ENCODE measurements at places on chromosomes 6 and 20.

- no peak for DNase-seq
Measured at GRCh38 chr20:56730003-56730402, 100.9 kb downstream of the TFAP2C start.

DNA sequence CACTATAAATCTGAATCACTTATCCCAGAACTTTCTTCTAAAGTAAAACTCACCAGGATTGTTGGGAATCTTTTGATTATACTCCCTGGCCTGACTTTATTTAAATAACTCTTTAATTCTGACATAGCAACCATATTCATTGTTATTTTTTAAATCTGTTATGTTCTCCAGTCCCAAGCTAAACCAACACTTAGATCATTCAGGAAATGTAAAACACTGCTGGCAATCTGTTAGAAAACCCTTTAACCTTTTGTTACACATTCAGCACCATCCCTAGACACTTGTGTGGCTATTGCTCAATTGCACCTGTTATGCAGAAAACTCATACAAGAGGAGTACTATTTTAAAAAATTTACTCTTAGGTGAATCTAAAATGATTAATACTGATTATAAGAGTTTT lies 101.8 kb upstream of the NHSL1 start:
- DNase-seq, result no peak

- no peak for DNase-seq
Measured at GRCh38 chr6:156533872-156534524, 243.2 kb upstream of the ARID1B start.

- DNase-seq, result no peak
Measured at GRCh38 chr6:155039618-155040017, 44.5 kb downstream of the TIAM2 start.

DNA sequence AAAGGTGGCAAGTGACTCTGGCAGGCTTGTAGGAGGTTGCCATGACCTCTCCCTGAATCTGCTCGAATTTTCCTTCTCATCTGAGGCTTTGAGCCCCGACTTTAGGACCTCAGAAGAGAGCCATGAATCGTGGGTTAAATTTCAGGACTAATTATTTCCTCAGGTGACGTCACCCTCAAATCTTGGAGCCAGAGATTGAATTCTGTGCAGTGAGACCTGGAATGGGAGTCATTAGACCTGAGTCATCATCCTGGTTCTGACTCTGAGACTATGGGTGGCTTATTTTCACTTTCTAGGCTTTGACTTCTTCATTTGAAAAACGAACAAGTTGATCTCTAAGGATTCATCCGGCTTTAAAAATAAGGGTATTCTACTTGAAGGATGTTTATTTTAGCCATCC lies 48.5 kb upstream of the PDYN start:
- no peak for DNase-seq

GRCh38 chr6:15368186-15368585 lies 122.3 kb downstream of the JARID2 start:
- DNase-seq, result no peak

DNA sequence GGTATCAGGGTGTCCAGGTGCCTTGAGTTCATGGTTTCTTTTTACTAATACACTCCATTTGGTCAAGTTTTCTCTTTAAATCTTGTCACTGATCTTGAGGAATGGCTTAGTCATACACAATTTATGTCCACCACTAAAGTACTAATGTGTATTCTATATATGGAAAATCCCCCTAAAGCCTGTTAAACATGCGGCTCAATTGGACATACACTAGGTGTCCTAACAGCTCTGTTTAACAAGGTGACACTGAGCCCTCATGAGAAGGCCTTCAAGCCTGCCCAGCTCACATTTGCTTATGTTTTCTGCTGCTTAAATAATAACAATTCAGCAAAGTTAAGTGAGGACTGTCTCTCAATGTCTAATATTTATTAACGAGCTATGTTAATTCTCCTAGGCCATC lies 31.5 kb downstream of the PDE7B start:
- DNase-seq, result no peak

GRCh38 chr6:98832284-98833056 lies 1.9 kb upstream of the POU3F2 start:
- DNase-seq, result no peak

- DNase-seq, result no peak
Measured at GRCh38 chr6:156398371-156398770, 378.8 kb upstream of the ARID1B start.

- no peak for DNase-seq
Measured at GRCh38 chr20:49573900-49574416, 6.0 kb upstream of the PTGIS start.

- DNase-seq, result no peak
Measured at GRCh38 chr6:2973676-2974075, 2.3 kb upstream of the SERPINB6 start.

DNA sequence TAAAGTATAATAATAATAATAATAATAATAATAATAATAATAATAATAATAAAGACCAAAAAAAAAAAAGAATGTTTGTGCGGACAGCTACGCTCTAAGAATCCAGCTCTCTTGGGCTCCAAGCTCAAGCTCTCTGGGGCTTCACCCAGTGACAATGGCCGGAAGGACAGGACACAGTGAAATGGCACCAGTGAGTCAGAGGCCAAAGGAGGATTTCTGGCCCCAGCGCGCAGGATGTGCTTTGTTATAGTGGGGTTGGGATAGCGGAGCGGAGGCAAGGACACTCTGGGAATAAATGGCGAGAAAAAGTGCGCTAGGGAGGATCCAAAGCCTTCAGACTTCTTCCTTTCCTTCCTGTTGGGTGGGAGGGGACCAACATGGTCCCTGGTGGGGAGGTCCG lies 38.2 kb downstream of the HLA-A start:
- DNase-seq, result no peak

DNA sequence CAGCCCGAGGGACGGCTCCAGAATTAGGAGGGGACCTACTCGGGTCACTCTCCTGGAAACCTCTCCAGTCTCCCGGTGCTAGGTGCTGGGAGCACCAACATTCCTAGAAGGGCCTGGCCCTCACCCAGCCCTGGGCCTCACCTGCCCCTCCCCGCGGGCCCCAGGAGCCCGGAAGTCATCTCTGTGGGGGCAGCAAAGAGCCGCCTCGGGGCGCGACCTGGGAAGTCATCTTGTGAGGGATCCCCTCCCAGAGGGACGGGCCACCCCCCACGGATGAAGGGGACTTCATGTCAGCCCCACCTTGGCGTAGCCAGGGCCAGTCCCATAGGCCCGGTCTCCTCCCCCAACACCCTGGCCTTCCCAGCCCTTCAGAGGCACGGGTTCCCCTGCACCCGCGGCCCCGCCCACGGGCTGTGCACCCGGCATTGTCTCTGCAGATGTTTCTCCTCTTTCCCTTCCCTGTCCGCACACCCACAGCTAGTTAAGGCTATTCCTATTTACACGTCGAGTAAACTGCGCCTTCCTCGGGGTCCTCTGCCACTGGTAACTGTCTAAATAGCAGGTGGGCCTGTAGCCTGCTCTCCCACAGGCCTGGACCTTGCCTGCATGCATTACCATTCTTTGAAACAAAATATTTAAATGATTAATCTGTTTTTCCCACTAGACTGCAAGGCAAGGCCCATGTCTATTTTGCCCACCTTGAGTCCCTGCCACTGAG lies 896 bp upstream of the RNASET2 start:
- DNase-seq, result peak; percentile 64

- no peak for DNase-seq
Measured at GRCh38 chr6:109456111-109456583, 575 bp upstream of the MICAL1 start.

DNA sequence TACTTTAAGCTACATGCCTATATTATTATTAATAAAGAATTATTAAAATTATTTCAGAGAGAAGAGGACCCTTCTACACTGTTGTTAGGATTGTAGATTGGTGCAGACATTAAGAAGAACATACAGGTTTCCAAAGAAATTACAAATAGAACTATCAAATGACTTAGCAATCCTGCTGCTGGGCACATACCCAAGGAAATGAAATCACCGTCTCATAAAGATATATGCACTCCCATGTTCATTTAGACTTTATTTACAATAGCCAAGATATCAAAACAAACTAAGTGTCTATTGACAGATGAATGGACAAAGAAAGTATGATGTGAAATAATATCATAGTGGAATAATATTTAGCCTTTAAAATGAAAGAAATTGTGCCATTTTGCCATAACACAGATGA lies 687.7 kb upstream of the POU3F2 start:
- no peak for DNase-seq

GRCh38 chr6:39772559-39773273 lies 19.5 kb upstream of the DAAM2 start:
- no peak for DNase-seq

- DNase-seq, result no peak
Measured at GRCh38 chr6:52927451-52927850, 18.0 kb upstream of the GSTA3 start.

- DNase-seq, result no peak
Measured at GRCh38 chr6:154648888-154649205, 84.4 kb upstream of the SCAF8 start.

DNA sequence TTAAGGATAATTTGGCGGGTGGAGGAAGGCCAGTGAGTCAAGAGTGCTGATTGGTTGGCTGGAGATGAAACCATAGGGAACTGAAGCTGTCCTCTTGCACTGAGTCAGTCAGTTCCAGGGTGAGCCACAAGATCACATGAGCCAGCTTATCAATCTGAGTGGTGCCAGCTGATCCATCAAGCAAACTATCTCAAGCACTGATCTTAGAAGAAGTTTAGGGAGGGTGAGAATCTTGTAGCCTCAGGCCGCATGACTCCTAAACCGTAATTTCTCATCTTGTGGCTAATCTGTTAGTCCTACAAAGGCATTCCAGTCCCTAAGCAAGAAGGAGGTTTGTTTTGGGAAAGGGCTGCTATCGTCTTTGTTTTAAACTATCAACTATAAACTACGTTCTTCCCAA lies 954.3 kb downstream of the KIF16B start:
- DNase-seq, result no peak

DNA sequence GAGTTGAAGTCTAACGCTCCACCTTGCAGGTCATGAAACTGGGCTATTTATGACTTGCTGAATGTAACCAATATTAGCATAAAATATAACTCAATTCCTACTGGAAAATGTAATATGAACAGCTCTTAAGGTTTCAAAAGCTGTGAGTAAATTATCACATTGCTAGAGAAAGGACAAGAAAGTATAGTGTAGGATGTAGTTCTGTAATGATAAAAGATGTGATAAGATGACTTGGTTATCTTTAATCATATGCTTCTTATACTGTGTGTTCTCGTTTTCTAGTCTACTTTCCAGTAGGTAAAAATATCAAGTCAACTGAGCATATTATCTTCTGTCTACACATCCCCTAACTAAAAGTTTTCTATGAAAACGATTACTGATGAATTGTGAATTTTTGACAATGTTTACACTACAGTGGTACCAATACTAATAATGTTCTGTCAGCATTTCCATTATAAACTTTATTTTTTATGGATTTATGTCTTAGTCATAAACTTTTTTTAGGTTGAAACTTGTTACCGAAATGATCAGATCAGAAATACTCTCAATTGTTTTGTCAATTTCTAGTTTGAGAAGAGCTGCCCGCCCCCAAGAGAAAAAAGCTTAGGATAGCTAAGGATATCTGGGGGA lies 14.6 kb downstream of the MED23 start:
- no peak for DNase-seq

GRCh38 chr20:9353916-9354276 lies 160.5 kb upstream of the LAMP5 start:
- DNase-seq, result no peak

DNA sequence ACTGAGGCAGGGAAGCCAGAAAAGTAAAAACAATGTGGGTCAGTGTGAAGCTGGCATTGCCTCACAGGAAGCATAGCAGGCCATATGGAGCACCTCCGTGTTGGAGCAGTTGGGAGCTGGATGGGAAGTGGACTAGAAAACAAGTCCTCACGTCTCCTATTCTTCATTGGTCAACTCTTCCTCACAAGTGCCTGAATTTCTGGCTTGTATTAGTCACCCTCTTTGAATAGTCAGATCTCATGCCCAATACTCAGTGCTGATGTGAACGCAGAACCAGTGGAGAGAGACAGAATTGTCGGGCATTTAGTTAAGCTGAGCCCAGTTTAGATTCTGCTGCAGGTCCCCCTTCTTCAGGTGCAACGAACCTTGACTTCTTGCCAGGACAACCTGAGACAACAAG lies 22.3 kb upstream of the RSPO3 start:
- DNase-seq, result no peak

DNA sequence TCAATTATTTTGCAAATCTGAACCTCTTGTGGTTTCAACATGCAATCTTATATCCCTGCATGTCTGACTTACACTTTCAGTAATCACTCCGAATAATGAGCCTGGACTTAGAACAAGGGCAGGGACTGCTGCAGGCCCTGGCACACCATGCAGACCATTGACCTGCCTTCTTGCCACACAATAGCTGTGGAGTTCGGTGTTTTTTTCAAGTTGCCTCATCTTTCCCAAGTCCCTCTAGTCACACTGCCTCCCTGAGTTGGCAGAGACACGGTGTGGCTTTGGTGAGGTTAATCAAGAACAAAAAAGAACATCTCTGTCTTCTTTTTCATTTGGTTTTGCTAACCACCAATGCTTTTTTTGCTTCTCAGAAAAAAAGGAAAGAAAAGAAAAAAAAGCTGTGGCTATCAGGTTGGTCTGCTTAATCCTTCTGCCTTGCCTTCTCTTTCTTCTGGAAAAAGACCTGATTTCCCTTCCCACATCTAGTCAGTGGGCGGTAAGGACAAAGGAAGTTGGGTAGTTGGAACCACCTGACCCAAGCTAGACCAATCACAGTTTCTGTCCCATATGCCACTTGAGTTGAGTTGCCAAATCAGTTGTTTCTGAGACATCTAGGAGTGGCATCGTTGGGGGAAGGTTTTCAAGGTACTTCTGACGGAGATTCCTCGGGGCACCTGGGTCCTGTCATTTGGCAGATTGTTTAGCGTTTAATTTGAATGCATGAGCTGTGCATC lies 55.9 kb upstream of the TASP1 start:
- DNase-seq, result no peak

GRCh38 chr6:167690931-167691330 lies 135.8 kb upstream of the AFDN start:
- no peak for DNase-seq

- DNase-seq, result no peak
Measured at GRCh38 chr20:47981222-47981621, 195.9 kb upstream of the SULF2 start.

- DNase-seq, result no peak
Measured at GRCh38 chr6:156511051-156511450, 266.1 kb upstream of the ARID1B start.

DNA sequence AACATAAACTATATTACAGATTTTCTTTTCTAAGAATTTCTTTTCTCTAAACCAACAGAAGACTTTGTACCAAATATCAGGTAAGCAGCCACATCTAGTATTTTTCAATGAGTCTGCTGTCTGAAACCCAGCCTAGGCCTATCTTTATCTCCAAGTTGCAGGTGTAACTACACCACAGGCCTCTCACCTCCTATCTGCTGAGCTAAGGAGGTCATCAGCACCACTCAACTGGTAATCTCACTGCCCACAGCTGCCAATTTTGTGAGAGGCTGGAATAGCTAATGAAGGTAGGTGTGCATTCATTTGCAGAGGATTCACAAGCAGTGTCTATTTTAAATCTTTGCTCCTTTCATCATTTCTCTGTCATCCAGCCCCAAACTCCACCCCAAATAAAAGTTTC lies 584.8 kb downstream of the HDGFL1 start:
- no peak for DNase-seq

- no peak for DNase-seq
Measured at GRCh38 chr20:17566345-17566744, 3.5 kb upstream of the DSTN start.

Data from right hindlimb (tissue), 1 donor.